Ureter (tissue), 1 donor: ENCODE measurements at places on chromosomes 5 and 9.

GRCh38 chr5:63213256-63213655 lies 634.6 kb downstream of the LRRC70 start:
- no peak for DNase-seq

DNA sequence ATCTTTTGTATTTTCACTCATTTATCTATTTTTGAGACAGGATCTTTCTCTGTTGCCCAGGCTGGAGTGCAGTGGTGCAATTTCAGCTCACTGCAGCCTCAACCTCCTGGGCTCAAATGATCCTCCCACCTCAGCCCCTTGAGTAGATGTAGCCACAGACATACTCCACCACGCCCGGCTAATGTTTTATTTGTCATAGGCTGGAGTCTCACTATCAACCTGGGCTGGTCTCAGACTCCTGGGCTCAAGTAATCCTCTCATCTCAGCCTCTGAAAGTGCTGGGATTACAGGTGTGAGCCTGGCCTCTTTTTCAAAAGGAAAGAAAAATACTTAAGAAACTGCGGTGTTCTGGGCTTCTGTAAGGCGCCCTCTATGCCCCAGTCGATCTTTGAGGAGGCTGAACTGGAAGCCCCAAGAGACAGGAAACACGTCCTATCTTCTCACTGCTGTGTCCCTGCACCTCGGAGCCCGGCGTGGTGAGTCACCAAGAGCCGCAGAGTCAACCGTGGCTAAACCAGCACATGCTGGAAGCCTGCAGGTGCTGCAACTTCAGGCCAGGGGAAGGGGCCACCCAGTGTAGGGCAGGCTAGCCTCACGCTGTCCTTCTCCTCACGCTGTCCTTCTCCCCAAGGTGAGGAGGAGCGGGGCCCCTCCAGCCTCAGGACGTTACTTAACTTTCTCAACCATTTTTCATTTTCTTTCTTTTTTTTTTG lies 15.2 kb upstream of the LHX3 start:
- no peak for DNase-seq

- no peak for DNase-seq
Observed at GRCh38 chr9:111016016-111016415, 22.3 kb downstream of the LPAR1 start.

- DNase-seq = no peak
Observed at GRCh38 chr5:60841361-60841760, 2.7 kb downstream of the ELOVL7 start.

DNA sequence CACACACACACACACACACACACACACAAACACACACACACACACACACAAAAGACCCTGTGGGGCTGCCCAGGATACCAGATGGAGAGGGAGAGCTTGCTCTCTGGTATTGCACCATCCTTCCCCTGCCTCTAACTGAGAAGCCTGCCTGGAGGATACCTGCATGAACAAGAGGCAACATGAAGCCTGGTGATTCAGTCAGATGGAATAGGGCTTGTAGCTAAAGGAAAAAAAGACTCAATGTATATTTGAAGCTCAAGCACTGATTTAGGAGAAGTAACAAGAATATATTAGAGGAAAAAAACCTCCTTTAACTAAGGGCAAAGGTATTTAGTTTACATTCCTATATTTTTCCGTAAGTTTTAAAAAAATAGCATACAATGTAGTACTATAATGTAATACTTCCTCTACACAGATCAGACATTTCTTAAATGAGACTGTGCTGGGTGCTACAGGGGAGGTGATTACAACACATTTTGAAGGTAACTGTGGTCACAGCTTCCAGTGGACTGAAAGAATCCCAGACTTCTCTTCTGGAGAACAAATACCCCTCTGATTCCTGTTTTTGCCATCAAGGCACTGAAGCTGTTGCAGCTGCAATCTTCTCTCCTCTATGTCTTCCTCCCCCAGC lies 169.3 kb downstream of the DCP2 start:
- no peak for DNase-seq
